Stimulated activated CD4-positive, alpha-beta T cell treated with anti-CD3 and anti-CD28 coated beads, Interleukin-2, amount 100 ng/mL, for 24 hours (primary cell): ENCODE measurements at places on chromosomes 7 and 10.

- DNase-seq: no peak
Observed at GRCh38 chr7:18354108-18355085, 141.2 kb upstream of the HDAC9 start.

- no peak for DNase-seq
Observed at GRCh38 chr7:85186083-85186520, 754 bp downstream of the SEMA3D start.

- no peak for DNase-seq
Observed at GRCh38 chr10:43211030-43211429, 55.8 kb downstream of the RASGEF1A start.

GRCh38 chr10:1366811-1367425 lies 310.7 kb downstream of the WDR37 start:
- DNase-seq: no peak

- no peak for DNase-seq
Observed at GRCh38 chr10:90916392-90917237, 4.3 kb downstream of the ANKRD1 start.
